SHP77 (cell line): ENCODE measurements at places on chromosomes 1 and 21.

GRCh38 chr1:43061757-43062156, 103.1 kb upstream of the SLC2A1 start:
- no peak for DNase-seq

DNA sequence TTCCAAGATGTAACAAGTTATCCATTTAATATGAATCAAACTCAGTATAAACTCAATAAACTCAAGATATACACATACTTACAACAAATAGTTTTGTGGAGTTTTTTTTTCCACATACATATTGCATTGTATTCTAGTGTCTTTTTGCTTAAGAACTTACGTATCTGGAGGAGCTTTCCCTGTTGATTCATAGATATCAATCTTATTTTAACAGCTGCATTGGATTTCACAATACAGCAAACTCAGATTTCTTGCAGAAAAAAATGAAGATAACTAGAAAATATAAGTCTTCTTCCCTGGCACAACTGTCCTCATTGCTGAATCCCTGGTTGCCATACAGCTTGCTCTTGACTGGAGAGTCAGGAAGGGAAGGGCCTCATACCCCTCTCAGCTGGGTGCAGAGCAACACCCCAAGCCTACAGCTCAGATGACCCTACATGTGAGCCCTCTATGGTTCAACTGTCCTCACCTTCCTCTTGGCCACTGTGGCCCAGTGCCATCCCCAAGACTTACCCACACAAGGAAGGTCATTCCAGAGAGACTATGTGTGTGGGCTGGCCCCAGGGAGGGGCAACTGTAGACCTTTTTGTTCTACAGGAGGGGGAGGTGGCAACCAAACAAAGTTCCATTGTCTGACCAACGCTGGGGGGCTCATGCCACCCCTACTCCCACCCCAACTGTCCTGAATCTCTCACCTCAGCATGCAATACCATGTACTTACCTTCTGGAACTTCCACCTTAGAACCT, 1.7 kb downstream of the MPZ start:
- DNase-seq, result no peak

DNA sequence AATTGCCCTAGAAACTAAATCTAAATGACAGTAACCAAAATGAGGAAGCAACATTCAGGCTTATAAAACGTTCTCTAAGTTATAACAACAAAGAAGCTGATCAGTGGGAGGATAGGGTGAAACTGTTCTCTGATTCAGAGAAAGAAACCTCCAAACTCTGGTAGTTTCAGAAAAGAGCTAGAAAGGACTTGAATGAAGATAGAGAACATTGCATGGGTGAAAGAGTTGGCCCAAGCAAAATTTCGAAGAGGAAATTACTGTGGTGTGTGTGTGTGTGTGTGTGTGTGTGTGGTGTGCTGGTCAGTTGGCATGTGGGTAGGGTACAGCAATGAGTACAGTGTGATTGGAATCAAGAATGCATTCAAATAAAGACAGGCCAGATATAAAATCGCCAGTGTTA, 16.5 kb upstream of the SPAG17 start:
- DNase-seq, result no peak

GRCh38 chr1:20371411-20371810, 80.7 kb downstream of the VWA5B1 start:
- DNase-seq, result no peak

DNA sequence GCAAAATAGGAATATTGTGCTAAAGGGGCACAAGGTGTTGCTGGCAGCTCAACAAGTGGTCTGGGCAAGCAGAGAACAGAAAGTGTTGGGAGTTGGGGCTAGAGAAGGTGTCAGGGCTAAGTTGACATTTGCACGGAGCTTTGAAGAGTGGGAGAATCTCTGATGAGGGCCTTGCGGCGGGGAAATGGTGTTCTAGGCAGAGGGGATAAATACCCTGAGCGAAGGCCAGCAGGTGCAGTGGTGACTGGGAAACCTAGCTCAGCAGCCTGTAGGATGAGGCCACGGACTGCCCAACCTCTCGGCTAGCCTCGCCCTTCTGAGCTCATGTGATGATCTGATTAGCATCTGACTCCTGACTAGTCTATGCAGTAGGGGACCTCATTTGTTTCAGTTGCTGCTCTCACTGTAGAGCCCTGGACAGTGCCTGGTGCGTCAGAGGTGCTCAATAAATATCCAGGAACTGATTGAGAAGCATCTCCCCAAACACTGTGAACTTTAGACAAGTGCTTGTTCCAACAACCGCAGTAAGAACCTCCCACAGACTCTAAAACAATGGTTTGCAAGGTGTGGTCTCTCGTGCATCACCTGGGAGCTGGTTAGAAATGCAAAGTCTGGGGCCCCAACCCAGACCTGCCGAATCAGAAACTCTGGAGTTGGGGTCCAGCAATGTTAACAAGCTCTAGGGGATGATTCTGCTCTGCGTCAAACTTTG, 1.0 kb upstream of the FOXO6 start:
- DNase-seq, result peak; percentile 77

DNA sequence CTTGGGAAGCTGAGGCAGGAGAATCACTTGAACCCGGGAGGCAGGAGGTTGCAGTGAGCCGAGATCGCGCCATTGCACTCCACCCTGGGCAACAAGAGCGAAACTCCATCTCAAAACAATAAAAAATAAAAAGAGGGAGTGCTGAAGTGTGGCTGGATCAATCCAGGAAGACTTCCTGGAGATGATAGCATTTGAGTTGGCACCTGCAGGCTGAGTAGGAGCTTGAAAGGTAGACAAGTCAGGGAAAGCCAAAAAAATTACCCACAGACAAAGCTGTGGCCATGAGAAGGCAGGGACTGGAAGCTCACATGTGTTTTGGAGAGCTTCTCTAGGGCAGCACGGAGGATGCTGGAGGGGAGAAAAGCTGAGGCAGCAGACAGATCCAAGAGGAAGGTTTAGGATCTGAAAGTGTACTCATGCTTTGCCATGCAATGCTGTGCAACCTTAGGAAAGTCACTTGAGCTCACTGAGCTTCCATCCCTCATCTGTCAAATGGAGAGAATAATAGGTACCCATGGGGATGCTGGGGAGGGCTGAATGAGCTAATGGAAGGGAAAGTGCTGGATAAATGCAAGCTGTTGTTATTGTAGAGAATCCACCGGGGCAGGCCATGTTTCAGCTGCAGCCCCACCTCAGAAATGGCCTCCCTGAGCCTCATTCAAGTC, 26.0 kb upstream of the SYNC start:
- no peak for DNase-seq

GRCh38 chr1:89363638-89364536, at the start of gene GBP6:
Gene GBP6 (plus strand): TSS chr1:89364059. CDS start chr1:89368552, 4,493 bp downstream.
- no peak for DNase-seq

- DNase-seq, result no peak
Measured at GRCh38 chr1:15668089-15668754, 15.9 kb upstream of the PLEKHM2 start.

DNA sequence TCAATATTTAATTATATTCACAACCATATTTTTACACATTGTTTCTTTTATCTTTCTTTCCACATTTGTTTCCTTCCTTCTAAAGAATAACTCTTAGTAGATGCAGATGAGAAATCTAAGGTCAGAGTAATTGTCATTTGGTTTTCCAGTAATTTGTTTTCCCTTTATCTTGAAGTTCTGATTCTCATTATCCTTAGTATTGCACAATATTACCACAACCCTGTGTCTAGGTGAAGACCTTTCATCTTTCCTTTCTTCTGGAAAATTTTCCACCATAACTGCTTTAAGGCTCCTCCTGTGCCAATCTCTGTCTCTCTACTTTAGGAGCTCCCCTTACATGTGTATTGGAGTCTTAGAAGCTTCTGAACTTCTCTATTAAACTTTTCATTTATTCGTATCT, 209.0 kb downstream of the DPYD start:
- DNase-seq, result no peak

DNA sequence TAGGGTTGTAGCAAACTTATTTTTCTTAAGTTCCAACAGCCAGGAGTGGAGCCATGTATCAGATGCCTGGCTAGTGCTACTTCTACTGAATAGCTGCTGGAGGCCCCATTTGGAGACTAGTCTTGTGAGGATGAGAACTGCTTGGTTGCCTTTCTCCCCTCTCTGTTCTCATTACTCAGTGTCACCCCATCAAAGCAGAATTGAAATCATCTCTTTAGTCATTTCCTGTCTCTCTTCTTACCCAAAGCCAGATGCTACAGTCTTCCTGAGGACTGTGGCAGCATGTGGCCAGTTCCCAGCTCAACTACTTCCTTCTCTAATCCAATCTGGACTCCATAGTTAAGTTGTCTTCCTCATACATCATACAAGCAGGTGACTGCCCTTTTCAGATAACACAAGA, 197.5 kb downstream of the BRINP2 start:
- DNase-seq, result no peak

DNA sequence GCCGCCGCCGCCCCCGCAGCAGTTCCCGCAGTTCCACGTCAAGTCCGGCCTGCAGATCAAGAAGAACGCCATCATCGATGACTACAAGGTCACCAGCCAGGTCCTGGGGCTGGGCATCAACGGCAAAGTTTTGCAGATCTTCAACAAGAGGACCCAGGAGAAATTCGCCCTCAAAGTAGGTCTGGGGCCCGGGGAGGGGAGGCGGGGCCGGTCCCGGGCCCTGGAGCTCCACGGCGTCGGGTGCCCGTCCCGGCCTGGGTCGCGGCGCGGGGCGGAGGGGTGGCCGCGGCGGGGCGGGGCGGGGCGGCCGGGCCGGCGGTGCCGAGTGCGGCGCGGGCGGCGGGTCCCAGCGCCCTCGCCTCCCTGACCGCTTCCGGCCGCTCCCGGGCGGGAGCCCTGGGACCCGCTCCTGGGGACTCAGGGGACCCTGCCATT, 646 bp downstream of the MAPKAPK2 start:
- no peak for DNase-seq

DNA sequence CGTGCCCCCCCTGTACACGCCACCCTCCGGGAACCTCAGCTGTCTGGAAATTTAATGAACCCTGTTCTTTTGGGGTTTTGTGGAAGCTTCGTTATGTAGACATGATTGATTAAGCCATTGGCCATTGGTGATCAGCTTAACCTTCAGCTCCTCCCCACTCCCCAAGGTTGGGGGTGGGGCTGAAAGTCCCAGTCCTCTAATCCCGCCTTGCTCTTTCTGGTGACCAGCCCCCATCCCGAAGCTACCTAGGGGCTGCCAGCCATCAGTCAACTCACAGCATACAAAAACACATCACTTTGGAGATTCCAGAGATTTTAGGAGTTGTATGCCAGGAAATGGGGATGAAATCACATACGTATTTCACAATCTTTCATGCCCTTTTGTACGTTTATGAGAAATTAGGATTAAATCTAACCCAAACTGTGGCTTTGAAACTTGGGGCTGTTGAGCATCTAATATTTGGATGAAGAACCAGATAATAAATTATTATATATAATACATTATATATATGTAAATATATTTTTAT, 52.3 kb downstream of the BACE2 start:
- DNase-seq, result no peak
